Pulmonary artery endothelial cell (primary cell): ENCODE measurements at places on chromosomes 4 and X. TPM values are rescaled to one million over a fixed set of nuclear protein-coding genes. Genes with fewer than 3 reads are reported as not detected.

GRCh38 chr4:97396097-97396496 lies 747.2 kb downstream of the STPG2 start:
- DNase-seq, result no peak

GRCh38 chr4:25209702-25210101 lies 24.1 kb upstream of the PI4K2B start:
- no peak for DNase-seq

- no peak for DNase-seq
Observed at GRCh38 chrX:109352066-109352588, 129.8 kb downstream of the GUCY2F start.

Gene PJA1
- total RNA-seq, result 20.5 and 27.1 TPM in 2 replicates

Gene DCAF12L2
- total RNA-seq, result 0.04 TPM in 1 of 2 replicates, not detected in the other
